ENCODE measurements at places on chromosomes 7 and 10. TPM values are rescaled to one million over a fixed set of nuclear protein-coding genes. Genes with fewer than 3 reads are reported as not detected.

DNA sequence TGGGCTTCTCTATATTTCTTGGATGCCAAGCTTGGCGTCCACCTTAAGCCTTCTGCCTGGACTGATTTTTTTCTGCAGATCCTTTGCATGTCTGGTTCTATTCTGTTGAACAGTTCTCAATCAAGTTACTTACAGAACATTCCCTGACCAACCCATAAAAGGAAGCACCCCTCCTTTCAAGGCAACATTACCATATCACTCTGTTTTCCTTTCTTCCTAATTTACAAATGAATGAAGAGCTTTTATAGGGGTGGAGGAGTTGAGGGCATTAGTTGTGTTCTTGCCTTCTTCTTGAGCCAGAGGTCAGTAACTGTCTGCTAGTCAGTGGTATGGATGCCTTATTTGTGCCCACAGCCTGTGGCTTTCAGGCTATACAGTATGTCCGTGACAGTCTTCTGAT, 361.0 kb downstream of the PHTF2 start:
- no peak for DNase-seq
- H3K27ac ChIP-seq = no peak overlapping the region
- H3K36me3 ChIP-seq = no peaks in the 10 kb centered on the region
- no peak overlapping the region for H3K4me3 ChIP-seq

GRCh38 chr7:69700331-69700730, 102.1 kb downstream of the AUTS2 start:
- DNase-seq = no peak
- no peaks in the 10 kb centered on the region for H3K36me3 ChIP-seq
- no peak overlapping the region for H3K4me3 ChIP-seq
- no peaks in the 10 kb centered on the region for H3K27me3 ChIP-seq
- H3K4me1 ChIP-seq = no peaks in the 10 kb centered on the region
- no peak overlapping the region for H3K27ac ChIP-seq

- H3K4me1 ChIP-seq = no peaks in the 10 kb centered on the region
- no peak for DNase-seq
- no peak overlapping the region for H3K4me3 ChIP-seq
These were observed 27.9 kb downstream of the CADPS2 start for GRCh38 chr7:122858320-122858719.

GRCh38 chr7:141704741-141705140, 2.8 kb upstream of the DENND11 start:
- peaks cover 10% of the 10 kb centered on the region for H3K27me3 ChIP-seq
- no peak overlapping the region for H3K27ac ChIP-seq
- no peak overlapping the region for H3K4me3 ChIP-seq

- H3K4me1 ChIP-seq = no peaks in the 10 kb centered on the region
- H3K27ac ChIP-seq = no peak overlapping the region
- no peaks in the 10 kb centered on the region for H3K36me3 ChIP-seq
- H3K27me3 ChIP-seq = no peaks in the 10 kb centered on the region
- DNase-seq = peak; percentile 17
These were observed 1000.7 kb upstream of the LRRN3 start for GRCh38 chr7:110090110-110090820.

- H3K27me3 ChIP-seq = no peaks in the 10 kb centered on the region
- H3K4me3 ChIP-seq = no peak overlapping the region
- H3K36me3 ChIP-seq = no peaks in the 10 kb centered on the region
- no peak for DNase-seq
- no peak overlapping the region for H3K27ac ChIP-seq
These were observed 130.5 kb upstream of the C1QL3 start for GRCh38 chr10:16652154-16652553.

- H3K36me3 ChIP-seq = no peaks in the 10 kb centered on the region
- no peak for DNase-seq
- H3K27me3 ChIP-seq = no peaks in the 10 kb centered on the region
These were observed 21.5 kb downstream of the GPRIN2 start for GRCh38 chr10:46534828-46535524.

GRCh38 chr7:72266771-72267170, 145.4 kb downstream of the CALN1 start:
- H3K4me1 ChIP-seq = no peaks in the 10 kb centered on the region
- DNase-seq = no peak
- no peak overlapping the region for H3K4me3 ChIP-seq
- H3K27ac ChIP-seq = no peak overlapping the region
- no peaks in the 10 kb centered on the region for H3K36me3 ChIP-seq

DNA sequence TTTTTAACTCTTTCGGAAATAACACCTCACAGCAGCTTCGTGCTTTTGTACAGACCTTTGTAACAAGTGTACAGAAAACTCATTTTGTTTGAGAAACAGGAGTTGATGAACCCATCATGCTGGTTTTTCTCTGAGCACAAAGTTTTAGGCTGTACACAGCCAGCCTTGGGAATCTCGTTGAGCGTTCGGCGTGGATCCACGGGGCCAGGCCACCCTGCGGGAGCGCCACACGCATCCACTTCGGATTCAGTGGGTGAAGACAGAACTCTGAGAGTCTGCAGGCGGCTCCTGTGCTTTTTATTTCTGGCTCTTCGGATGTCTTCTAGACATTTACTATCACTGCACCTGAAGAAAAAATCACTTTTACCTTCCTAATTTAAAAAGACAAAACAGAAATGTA, 131.2 kb downstream of the SMURF1 start:
- H3K4me1 ChIP-seq = no peaks in the 10 kb centered on the region
- no peak for DNase-seq
- no peak overlapping the region for H3K4me3 ChIP-seq
- H3K36me3 ChIP-seq = peaks cover 5% of the 10 kb centered on the region

GRCh38 chr7:142690554-142691182, 58.6 kb upstream of the PRSS1 start:
- no peaks in the 10 kb centered on the region for H3K4me1 ChIP-seq
- no peak overlapping the region for H3K4me3 ChIP-seq
- DNase-seq = no peak
- H3K27me3 ChIP-seq = no peaks in the 10 kb centered on the region

DNA sequence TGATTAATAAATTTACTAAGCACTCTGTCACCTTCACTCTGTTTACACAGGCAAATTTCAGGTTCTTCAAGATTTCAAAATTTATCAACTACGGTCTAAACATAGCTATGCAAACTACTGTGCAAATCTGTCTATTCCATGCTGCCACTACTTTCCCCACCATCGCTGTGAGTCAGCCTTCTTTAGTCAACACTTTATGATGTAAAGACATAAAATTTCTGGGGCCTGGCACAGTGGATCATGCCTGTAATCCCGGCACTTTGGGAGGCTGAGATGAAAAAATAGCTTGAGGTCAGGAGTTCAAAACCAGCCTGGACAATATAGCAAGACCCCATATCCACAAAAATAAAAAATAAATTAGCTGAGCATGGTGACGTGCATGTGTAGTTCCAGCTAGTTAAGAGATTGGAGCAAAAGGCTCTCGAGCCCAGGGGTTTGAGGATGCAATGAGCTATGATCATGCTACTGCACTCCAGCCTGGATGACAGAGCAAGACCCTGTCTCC, 42.6 kb downstream of the CNOT4 start:
- H3K27ac ChIP-seq = no peak overlapping the region
- H3K27me3 ChIP-seq = no peaks in the 10 kb centered on the region
- no peak for DNase-seq

DNA sequence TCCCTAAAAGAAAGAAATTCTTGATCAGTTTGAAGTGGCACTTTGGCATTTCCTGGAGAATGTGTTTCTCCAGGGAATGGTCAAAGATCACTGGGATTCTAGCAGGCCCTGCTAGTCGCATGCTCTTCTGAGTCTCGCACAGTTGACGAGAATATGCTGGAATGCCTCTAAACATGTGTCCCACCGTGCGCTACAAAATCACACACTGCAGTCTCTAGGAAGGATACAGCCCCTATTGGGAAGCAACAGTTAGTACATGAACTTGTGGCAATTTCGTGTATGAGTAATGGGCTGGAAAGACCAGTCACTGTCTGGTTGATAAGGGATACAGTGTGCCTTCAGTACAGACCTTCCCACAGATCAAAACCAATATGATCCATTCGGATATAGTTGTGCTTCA, 257.9 kb downstream of the PRPF18 start:
- H3K4me3 ChIP-seq = no peak overlapping the region
- no peak for DNase-seq
- no peaks in the 10 kb centered on the region for H3K36me3 ChIP-seq
- H3K4me1 ChIP-seq = no peaks in the 10 kb centered on the region
- H3K27ac ChIP-seq = no peak overlapping the region

DNA sequence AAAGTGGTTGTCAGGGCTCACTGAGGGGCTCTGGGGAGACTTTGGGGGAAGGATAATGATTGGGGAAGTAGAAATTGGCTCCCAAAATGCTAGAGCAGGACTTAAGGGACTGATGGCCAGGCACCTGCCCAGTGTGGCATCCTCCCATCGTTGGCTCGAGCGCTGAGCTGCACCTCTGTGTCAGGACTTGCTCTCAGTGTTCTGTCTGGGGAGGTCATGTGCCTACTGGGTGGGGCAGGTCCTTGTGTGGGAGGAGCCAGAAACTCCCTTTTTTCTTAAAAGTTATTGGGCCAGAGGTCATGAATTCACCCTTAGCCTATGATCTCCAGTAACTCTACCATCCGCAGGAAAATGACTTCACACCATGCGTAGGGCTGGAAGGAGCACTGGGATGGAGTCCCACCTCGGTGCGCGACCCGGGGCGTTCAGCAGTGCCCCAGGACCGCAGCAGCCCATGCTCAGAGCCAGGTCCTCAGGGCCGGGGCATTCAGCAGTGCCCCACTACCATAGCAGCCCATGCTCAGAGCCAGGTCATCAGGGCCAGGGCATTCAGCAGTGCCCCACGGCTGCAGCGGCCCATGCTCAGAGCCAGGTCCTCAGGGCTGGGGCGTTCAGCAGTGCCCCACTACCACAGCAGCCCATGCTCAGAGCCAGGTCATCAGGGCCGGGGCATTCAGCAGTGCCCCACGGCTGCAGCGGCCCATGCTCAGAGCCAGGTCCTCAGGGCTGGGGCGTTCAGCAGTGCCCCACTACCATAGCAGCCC, 221.9 kb downstream of the EBF3 start:
- H3K36me3 ChIP-seq = no peaks in the 10 kb centered on the region
- no peak for DNase-seq
- H3K4me3 ChIP-seq = no peak overlapping the region
- no peaks in the 10 kb centered on the region for H3K27me3 ChIP-seq
- no peaks in the 10 kb centered on the region for H3K4me1 ChIP-seq

DNA sequence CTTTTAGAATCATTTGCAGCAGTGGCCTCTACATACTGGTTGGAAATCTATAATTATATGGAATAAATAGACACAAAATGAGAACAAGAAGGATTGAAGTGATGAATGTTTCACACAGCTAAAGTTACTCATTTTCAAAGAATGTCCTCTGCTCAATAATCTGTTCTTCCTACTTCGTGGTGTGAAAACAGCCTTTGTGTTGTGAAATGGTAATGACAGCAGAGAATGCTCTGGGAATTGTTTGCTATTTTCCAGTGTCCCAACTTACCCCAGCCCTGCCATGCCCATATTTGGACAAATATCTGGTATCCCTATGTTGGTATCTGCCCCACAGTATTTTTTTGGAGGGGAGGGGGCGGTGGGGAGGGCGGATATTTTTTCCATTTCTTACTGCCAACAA, 130.4 kb downstream of the GLI3 start:
- no peaks in the 10 kb centered on the region for H3K27me3 ChIP-seq
- H3K36me3 ChIP-seq = no peaks in the 10 kb centered on the region
- no peaks in the 10 kb centered on the region for H3K4me1 ChIP-seq
- DNase-seq = no peak

GRCh38 chr7:99997545-99998137, 17.8 kb upstream of the ZKSCAN1 start:
- H3K27ac ChIP-seq = peak overlapping the region; percentile 18
- DNase-seq = no peak
- peaks cover 13% of the 10 kb centered on the region for H3K4me1 ChIP-seq
- H3K36me3 ChIP-seq = no peaks in the 10 kb centered on the region
- no peaks in the 10 kb centered on the region for H3K27me3 ChIP-seq

- H3K36me3 ChIP-seq = no peaks in the 10 kb centered on the region
- no peak overlapping the region for H3K4me3 ChIP-seq
- H3K4me1 ChIP-seq = no peaks in the 10 kb centered on the region
- H3K27ac ChIP-seq = no peak overlapping the region
- no peak for DNase-seq
- peaks cover 2% of the 10 kb centered on the region for H3K27me3 ChIP-seq
These were observed 94.7 kb upstream of the PPP2R2D start for GRCh38 chr10:131806146-131806545.

DNA sequence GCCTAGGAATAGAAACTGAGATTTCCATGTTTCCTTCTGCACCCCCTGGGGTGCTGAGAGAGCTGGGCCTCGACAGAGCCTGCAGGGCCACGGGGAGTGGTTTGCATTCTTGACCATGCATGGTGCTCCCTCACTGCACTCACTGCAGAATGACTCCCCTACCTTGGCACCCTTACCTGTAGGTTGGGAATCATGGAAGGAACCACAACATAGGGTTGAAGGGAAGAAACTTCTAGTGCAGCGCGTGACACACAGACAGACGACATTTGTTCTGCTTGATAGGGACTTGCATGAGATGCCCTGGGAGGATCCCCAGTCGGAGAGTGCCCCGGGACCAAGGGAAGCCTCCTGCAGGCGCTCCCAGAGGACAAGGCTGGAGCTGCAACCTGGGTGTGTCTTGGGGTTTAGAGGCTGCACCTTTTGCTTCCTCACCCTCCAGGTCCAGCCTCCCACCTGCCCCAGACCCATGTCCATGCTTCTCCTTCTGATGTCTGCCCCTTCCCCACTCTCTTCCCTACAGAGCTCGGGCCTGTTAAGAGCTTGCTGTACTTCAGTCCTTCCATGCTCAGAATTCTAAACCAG, 245.2 kb downstream of the ABCA13 start:
- no peak overlapping the region for H3K27ac ChIP-seq
- H3K36me3 ChIP-seq = no peaks in the 10 kb centered on the region
- no peaks in the 10 kb centered on the region for H3K4me1 ChIP-seq
- no peak overlapping the region for H3K4me3 ChIP-seq

DNA sequence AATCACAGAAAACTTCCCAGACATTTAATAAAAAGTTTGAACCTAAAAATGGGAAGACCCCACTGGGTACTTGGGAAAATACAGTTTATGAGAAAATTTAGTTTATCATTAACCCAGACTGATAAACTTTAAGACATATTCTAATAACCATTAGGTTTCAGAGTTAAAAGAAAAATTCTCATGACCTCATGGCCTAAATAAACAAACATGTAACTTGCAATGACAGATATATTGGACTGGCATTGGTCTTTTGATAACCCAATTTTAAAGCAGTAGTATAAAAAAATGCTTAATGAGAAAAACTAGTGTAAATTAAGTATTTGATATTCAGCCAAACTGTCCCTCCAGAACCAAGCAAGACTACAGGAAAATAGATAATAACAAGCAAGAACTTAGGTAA, 67.0 kb upstream of the ZNF804B start:
- no peaks in the 10 kb centered on the region for H3K36me3 ChIP-seq
- H3K4me1 ChIP-seq = no peaks in the 10 kb centered on the region
- no peak overlapping the region for H3K4me3 ChIP-seq
- no peak for DNase-seq
- no peak overlapping the region for H3K27ac ChIP-seq
- no peaks in the 10 kb centered on the region for H3K27me3 ChIP-seq

GRCh38 chr7:37545619-37546534, 97.2 kb upstream of the ELMO1 start:
- no peaks in the 10 kb centered on the region for H3K36me3 ChIP-seq
- H3K4me3 ChIP-seq = no peak overlapping the region
- no peaks in the 10 kb centered on the region for H3K27me3 ChIP-seq
- DNase-seq = no peak
- no peak overlapping the region for H3K27ac ChIP-seq

GRCh38 chr7:22654831-22655230, 72.2 kb upstream of the IL6 start:
- no peak for DNase-seq
- H3K36me3 ChIP-seq = no peaks in the 10 kb centered on the region
- H3K4me3 ChIP-seq = no peak overlapping the region
- H3K27me3 ChIP-seq = no peaks in the 10 kb centered on the region
- no peaks in the 10 kb centered on the region for H3K4me1 ChIP-seq

ZNF727 gene
- not detected for total RNA-seq

GIMAP8 gene
- 0.10 TPM for total RNA-seq

ELMO1 gene
- total RNA-seq = 0.80 TPM

SOSTDC1 gene
- not detected for total RNA-seq

NPFFR1 gene
- 0.05 TPM for total RNA-seq

PSAP gene
- 3,649 TPM for total RNA-seq

All from Panc1 (cell line).